ENCODE measurements at places on chromosomes 11 and 22. TPM values are rescaled to one million over a fixed set of nuclear protein-coding genes. Genes with fewer than 3 reads are reported as not detected.

GRCh38 chr11:48123934-48124755 lies 92.5 kb upstream of the OR4B1 start:
- H3K4me3 ChIP-seq = no peak overlapping the region
- H3K36me3 ChIP-seq = peaks cover 60% of the 10 kb centered on the region
- no peaks in the 10 kb centered on the region for H3K27me3 ChIP-seq
- no peak overlapping the region for H3K27ac ChIP-seq
- DNase-seq = no peak

DNA sequence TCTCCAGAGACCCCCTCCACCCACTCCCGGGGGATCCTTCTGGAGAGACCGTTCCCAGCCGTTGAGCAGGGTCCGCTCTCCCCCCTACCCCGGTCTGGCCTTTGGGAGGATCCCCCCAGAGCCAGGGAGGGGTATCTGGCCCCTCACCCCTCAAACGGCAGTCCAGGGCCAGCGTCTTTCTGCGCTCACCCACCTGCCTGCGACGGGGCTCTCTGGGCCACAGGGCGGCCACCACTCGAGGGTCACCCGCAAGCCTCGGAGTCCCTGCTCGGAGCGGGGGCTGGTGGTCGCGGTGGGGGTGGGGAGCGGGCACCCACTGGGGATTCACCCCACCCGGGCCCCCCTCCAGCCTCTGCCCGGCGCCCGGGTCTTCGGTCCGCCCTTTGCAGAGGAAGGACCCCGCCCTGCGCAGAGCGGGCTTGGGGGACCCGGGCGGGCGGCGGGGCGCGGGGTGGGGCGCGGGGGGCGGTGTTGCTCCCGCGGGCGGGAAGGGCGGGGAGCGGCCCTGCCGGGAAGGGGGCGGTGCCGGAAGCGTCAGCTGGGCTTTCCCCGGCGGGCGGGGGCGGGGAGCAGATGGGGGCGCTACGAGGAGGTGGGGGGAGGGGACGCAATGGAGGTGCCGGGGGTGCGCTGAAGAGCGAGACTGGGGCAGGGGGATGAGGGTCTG lies 16.6 kb downstream of the CRELD2 start:
- peak; percentile 95 for DNase-seq
- no peaks in the 10 kb centered on the region for H3K36me3 ChIP-seq
- no peaks in the 10 kb centered on the region for H3K27me3 ChIP-seq
- peaks cover 47% of the 10 kb centered on the region for H3K4me1 ChIP-seq
- H3K27ac ChIP-seq = peak overlapping the region; percentile 95

- H3K27ac ChIP-seq = peak within 1 kb of the TSS; percentile 74
- H3K36me3 ChIP-seq = peaks cover 14% of the 10 kb centered on the region
- H3K4me3 ChIP-seq = peak within 1 kb of the TSS; percentile 76
- peaks cover 50% of the 10 kb centered on the region for H3K4me1 ChIP-seq
- no peaks in the 10 kb centered on the region for H3K27me3 ChIP-seq
These were observed at the start of gene VEGFB for GRCh38 chr11:64233913-64234586. VEGFB (plus strand) TSS chr11:64234584; CDS start chr11:64234834, 250 bp downstream.

The IFITM10 gene
- 7.9 TPM for total RNA-seq

Measured in upper lobe of right lung (tissue), 1 donor.